Kidney epithelial cell (primary cell): ENCODE measurements at places on chromosomes 16 and 17.

GRCh38 chr16:65386672-65387071, 264.8 kb upstream of the CDH11 start:
- DNase-seq: no peak

DNA sequence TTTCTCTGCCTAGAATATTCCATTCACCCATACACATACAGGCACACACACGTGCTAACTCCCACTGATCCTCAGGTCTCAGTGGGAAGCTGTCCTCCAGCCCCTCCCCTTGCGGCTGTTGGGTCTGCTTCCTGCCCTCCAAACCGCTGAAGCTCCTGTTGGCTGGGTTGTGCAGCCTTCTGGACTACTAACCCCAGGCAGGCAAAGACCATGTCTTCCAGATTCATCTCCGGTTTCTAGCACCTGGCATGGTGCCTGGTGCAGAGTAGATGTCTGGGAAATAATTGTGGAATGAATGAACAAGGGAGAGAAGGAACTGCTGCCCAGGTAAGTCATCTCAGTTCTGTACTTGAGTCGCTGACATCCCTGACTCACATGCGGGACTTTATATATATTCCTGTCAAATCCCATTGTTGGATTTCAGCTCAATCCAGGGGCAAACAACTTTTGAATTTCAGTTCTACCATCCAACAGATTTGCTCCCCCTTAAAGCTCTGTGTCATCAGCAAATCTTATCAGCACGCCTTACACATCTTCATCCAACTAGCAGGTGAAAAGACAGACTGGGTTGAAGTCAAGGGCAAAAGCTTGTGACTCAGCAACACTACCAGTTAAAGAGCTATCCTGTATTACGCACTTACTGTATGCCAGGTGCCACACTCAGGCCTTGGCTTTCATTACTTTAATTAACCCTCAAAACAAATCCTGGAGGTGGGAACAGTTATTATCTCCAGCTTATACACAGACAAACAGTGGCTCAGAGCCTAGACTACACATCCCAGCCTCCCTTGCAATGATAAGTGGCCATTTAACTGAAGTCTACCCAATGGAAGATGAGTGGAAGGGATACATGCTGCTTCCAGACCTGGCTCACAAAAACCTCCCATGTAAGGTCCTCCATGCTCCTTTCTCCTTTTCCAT, 51.1 kb downstream of the SRCIN1 start:
- no peak for DNase-seq

GRCh38 chr17:66704858-66705520, 129.9 kb upstream of the CACNG5 start:
- DNase-seq: no peak

GRCh38 chr17:75755990-75756389, 9.0 kb downstream of the GALK1 start:
- DNase-seq: no peak

GRCh38 chr17:37744961-37745800, at the start of gene HNF1B:
HNF1B (minus strand) TSS chr17:37745059; CDS start chr17:37744884, 175 bp downstream.
- peak; percentile 50 for DNase-seq

- DNase-seq: no peak
Observed at GRCh38 chr16:72301523-72302236, 129.7 kb upstream of the PMFBP1 start.

GRCh38 chr17:60080545-60080944, 1.8 kb upstream of the HEATR6 start:
- no peak for DNase-seq

DNA sequence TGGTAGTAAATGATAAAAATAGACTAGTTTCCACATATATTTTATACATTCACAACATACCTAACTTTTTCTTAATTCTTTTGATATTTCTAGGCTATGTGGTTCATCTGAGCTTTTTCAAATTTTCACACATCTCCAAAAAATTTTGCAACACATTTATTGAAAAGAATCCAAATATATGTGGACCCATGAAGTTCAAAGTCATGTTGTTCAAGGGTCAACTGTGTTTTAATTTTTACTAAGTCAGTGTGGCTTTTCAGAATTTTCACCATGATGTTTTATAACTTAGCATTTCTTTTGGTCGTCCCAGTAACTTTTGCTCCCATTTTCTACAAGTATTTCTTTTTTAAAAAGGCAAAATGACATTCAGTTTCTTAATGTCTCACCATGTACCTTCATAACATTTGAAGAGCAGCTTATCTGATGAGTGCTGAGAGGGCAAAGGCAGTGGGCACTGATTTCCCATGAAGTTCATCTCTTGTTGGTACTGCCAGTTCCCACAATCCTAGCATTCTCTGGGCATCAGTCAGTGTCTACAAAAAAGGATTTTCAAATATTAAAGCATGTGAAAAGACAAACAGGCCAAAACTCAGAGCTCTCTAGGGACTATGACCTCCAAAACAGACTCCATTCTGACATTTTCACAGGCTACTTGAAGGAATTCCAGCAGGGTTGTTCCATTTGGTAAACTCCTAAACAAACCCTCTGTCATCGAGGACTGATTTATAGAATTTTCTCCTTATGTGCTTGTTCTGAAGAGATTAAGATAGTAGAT, 80.3 kb downstream of the MRTFB start:
- no peak for DNase-seq

DNA sequence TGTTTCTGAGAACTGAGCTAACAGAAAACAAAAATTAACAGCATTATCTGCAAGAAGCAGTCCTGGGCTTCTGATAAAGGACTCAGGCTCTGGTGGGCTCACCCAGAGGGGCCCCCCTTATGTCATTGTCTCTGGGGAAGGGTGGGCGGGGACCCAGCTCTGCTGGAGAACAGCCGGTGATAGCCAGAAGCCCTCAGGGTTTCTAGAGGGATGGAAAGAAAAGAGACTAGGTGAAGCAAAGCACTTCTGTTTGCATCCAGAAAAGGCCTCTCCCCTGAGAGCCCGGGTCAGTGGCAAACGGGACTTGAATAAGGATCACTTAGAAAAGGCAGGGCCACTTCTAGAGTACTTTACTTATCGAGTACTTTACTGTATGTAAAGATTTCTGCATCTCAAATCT, 7.0 kb upstream of the CDC42EP4 start:
- DNase-seq: no peak

DNA sequence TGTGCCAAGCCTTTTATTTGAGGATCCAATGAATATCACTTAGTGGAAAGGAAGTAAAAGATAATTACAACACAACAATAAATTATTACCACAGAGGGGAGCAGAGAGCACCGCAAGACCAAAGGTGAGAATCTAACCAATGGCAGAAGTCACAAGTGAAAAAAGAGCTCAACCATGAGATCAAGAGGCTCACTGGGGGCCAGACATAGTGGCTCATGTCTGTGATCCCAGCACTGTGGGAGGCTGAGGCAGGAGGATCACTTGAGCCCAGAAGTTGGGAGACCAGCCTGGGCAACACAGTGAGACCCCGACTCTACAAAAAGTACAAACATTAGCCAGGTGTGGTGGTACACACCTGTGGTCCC, 17.7 kb downstream of the ANKRD11 start:
- DNase-seq: no peak

GRCh38 chr17:41648411-41649195, 24.2 kb upstream of the KRT17 start:
- DNase-seq: no peak

DNA sequence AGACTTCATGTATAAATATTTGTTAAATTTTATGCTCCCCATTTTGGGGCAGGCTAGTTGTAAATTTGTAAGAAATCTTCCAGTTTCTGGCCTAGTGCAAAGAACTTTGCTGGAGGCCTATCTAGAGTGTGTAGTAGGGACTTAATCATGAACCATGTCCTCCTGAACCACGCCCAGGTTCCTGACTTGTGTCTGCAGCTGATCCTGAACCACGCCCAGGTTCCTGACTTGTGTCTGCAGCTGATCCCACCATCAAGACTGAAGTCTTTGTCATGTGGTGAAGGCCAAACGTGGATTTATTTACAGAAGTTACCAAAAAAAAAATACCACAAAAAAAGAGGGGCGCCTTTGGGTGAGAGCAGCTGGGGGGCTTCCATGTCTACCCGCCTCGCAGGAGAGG, 33.1 kb downstream of the LMF1 start:
- DNase-seq: no peak

GRCh38 chr16:14028202-14028601, 42.9 kb upstream of the MRTFB start:
- DNase-seq: no peak

- DNase-seq: no peak
Observed at GRCh38 chr16:88045820-88046303, 94.6 kb downstream of the BANP start.

- no peak for DNase-seq
Observed at GRCh38 chr17:7830616-7831015, 3.4 kb upstream of the KDM6B start.

DNA sequence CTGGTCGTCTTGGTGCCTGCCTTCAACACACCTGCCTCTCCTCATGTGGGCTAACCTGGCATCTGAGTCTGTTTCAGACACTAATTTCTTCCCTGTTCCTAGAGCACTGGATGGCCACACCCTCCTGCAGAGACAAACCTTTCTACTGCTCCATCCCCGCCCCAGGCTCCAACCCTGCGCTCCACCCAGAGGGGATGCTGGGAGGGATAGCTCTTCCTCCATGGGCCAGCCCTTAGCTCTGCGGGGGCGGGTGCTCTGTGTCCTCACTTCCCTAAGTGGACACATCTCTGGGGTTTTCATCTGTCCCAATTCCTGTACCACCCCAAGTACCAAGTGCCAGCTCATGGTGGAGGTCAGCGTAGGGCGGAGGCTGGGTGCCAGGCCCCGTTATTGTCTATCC, 11.0 kb upstream of the CRISPLD2 start:
- DNase-seq: no peak

- DNase-seq: peak; percentile 98
Observed at GRCh38 chr16:67277294-67277998, 1.9 kb upstream of the PLEKHG4 start.
